ENCODE measurements at places on chromosomes 12 and 14.

DNA sequence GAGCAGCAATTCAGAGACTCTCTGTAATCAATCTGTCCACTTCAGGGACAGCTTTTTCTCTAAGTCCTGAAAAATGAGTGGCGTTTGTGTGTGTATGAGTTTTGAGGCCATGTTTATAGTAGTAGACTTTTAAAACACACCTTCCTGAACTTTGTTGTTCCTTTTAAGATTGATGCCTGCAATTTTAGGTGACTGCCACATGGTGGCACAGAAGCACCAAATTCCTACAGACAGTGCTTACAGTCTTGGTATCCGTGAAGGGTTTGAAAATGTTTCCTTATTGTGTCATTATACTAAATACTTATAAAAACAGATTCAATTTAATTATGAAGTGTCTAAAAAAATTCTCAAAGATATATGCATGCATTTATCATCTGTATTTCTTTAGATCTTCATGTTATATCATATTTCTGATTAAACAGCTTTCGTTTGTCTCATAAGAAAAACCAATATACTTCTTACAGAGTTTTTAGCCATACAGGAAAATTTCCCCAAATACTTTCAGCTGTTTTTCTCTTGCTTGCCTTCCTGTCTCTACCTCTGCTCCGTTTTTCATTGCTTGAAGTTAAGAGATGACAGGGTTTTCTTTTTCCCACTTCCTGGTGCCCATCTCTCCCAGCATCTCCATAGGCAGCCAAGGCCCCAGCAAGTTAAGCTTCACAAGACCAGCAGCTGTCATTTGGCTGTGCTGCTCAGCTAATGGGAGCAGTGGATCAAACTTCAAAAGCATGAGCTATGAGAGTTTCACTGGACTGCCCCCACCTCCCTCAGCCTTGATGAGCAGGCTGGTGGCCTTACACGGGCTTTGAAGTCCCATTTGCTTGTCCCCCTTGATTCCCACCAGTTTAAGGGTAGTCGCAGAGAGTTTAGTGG lies 259.6 kb downstream of the AKAP6 start:
- DNase-seq = no peak

DNA sequence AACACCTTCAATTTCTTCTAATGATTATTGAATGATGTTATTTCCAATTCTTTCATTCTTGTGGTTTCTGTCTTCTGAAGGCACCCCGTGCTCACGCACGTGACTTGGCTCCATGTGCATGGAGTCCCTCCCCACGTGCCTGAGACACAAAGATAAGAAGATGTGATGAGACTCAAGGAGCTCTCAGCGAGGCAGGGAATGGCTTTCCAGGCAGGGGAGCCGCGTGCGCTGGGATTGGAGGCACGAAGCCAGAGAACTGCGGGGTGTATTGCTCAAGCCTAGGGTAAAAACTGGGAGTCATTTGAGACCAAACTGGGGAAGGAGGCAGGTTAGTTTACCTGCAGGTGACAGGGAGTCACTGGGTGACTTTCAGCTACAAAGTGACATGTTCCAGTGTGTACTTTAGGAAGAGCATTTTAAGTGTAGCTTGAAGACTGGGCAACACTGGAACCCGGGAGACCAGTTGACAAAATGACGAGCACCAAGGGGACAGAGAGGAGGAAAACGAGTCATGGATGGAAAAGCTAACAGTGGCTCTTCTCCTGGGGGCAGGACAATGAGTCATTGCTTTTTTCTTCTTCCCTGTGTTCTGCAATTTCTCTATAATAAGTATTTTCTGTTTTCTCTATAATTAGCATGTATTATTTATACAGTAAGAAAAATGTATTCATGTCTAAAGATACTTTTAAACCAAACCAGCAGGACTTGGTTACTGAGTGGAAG lies 311.7 kb upstream of the FKBP4 start:
- DNase-seq = no peak

DNA sequence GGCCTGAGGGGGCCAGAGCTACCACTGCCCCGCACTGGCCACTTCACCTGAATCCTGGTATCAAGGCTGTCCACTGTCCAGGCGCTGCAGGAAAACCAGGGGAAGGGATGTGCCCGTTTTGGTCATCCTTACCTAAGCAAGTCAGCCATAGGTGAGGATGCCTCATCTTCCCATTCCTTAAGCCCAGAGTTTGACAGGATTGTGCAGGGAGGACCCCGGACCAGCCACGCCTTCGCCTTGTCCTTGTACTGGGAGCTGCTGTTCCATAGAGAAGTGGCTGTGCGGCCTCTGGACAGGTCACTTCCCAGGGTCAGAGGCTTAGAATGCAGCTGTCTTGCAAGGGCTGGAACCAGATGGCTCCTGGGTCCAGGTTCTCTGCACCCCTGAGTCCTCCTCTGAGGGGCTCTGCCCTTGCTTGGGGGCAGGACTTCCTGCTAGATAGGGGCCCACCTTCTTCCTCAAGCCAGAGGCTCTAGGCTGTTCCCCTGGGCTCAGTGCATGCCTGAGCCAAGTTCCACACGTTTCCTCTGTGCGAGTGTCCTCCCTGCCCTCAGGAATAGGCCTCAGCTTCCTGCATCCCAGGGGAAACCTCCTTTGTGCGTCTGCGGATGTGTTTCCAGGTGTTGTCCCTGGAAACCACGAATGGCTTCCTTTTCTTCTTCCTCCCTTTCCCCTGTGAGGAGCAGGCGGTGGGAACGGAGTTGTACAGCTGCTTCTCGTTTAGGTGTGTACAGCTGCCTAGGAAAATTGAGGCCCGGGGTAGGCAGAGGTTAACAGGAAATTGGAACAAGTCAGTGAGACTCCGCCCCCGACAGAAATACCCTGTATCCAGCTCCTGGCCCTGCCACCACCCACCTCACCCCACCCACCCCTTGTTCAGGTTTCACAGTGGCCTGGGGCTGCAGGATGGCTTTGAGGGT lies 54.3 kb upstream of the RIN3 start:
- DNase-seq = no peak

DNA sequence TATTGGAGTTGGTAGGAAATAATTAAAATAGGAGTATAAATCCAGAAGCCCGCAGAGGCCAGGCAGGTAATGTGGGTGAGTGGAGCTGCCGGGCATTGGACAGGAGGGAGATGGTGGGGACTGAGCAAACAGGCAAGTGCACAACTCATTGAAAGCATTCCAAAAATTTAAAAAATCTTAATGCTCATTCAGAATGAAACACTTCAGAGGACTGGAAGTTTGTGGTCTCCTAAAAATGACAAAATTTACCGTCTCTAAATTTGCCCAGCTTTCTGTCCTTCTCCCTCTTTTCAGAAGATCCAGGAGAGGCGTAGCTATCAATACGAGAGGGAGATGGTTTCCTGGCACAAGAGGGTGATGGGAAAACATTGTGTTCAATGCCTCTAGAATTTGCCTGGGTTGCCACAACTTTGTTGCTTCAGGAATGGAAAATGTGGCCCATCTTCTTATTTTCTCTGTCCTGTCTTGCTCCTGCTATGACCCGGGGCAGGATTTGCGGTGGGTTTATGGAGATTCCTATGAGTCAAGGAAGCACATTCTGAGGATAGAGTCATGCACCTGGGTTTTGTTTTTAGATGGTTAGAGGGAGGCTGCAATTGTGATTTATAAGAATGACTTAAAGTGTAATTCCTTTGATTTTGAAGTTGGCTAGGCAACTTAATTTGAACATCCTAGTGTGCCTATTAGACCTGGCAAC lies 72.2 kb downstream of the BORCS5 start:
- no peak for DNase-seq

Data from NCI-H748 treated with DMSO at 0.1 percent for 48 hours (cell line).